Aorta (tissue), 5 donors: ENCODE measurements at places on chromosomes 11 and 22. TPM values are rescaled to one million over a fixed set of nuclear protein-coding genes. Genes with fewer than 3 reads are reported as not detected.

The EIF3L gene
- total RNA-seq: 356 TPM

GRCh38 chr22:27197052-27197451 is 539.7 kb downstream of the MIAT start:
- no peak for DNase-seq

The MS4A14 gene
- 13.7 TPM for total RNA-seq

GRCh38 chr11:63951779-63952536 is 13.2 kb downstream of the NAA40 start:
- DNase-seq: no peak

DNA sequence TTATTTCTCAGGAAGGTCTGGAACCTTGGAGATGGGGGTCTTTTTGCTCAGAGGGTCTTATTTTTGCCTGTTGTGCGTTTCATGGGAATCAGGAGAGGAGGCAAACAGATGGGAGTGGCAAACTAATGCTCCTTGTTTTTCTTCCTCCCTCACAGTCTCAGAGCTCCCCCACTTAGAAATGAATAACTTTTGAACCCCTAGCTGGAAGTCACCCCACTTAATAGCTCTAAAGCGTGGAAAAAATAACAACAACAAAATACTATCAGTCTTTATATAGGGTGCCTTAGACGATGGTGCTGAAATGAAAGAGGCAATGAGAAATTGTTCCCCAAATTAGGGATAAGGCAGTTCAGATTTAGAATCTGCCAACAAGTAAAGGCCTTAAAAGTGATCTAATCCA is 76.8 kb upstream of the BDNF start:
- DNase-seq: no peak

- peak; percentile 72 for DNase-seq
These were observed 6.0 kb downstream of the SCARF2 start for GRCh38 chr22:20431511-20432192.

The PDE2A gene
- total RNA-seq: 80.8 TPM

The MCHR1 gene
- not detected for total RNA-seq

GRCh38 chr22:45717789-45718188 is 46.2 kb downstream of the ATXN10 start:
- no peak for DNase-seq

- no peak for DNase-seq
These were observed 5.6 kb downstream of the RIC8A start for GRCh38 chr11:213111-213510.

GRCh38 chr11:29734287-29734686 is 282.5 kb downstream of the KCNA4 start:
- no peak for DNase-seq

- peak; percentile 59 for DNase-seq
These were observed 126.7 kb upstream of the B3GAT1 start for GRCh38 chr11:134538742-134539141.

The PNPLA5 gene
- not detected for total RNA-seq

The IFTAP gene
- 13.5 TPM for total RNA-seq

DNA sequence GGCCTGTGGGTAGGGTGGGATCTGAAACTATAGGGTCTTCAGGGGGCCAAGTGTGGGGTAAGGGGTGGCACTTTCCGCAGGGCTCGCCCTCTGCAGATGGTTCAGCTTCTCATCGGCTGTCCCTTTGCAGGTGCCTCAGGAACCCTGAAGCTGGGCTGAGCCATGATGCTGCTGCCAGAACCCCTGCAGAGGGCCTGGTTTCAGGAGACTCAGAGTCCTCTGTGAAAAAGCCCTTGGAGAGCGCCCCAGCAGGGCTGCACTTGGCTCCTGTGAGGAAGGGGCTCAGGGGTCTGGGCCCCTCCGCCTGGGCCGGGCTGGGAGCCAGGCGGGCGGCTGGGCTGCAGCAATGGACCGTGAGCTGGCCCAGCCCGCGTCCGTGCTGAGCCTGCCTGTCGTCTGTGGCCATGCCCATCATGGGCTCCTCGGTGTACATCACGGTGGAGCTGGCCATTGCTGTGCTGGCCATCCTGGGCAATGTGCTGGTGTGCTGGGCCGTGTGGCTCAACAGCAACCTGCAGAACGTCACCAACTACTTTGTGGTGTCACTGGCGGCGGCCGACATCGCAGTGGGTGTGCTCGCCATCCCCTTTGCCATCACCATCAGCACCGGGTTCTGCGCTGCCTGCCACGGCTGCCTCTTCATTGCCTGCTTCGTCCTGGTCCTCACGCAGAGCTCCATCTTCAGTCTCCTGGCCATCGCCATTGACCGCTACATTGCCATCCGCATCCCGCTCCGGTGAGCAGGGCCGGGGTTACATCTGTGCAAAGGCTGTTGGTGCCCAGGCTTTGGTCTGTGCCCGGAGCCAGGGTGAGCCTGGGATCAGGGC is 5.8 kb downstream of the ADORA2A start:
- peak; percentile 70 for DNase-seq

DNA sequence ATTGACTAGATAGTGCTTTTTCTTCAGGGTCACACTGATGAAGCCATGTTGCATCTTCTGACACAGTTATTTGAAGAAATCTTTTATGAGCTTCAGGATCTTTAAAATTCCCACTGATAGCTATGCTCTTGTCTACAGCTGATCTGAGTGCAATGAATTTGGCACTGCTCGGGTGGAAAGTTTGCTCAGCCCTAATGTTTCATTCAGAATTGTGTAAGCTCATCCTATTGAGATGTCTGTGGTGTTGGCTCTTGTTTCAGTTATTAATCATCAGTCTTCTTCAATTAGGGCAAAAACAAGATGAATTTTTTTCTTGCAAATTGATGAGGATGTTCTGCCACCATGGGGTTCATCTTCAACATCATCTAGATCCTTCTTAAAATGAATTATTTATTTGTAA is 1387.0 kb upstream of the RAG2 start:
- DNase-seq: no peak

GRCh38 chr22:22213231-22213630 is 31.4 kb upstream of the VPREB1 start:
- no peak for DNase-seq

The SEC14L2 gene
- 14.7 TPM for total RNA-seq

GRCh38 chr11:67463680-67464410 is 5.2 kb downstream of the TMEM134 start:
- DNase-seq: peak; percentile 91

DNA sequence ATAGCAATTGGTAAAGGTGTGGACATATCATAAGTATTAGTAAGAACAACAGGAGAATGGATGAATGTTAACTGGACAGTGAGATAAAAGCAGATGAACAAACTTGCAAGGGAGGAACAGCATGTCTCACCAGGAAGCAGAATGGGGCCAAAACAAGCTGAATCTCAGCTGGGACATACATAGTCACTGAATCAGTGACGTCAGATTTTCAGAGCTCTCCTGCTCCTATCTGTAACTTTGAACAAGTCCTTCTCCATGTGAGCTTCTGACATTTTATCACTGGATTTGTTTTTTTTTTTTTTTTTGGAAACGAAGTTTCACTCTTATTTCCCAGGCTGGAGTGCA is 118.7 kb downstream of the BBOX1 start:
- DNase-seq: no peak

The SAA1 gene
- 161 TPM for total RNA-seq

- DNase-seq: no peak
These were observed 333.3 kb downstream of the TTC28 start for GRCh38 chr22:28346308-28346707.

GRCh38 chr22:45265535-45265934 is 19.2 kb upstream of the UPK3A start:
- no peak for DNase-seq

The RRP7A gene
- total RNA-seq: 38.9 TPM

DNA sequence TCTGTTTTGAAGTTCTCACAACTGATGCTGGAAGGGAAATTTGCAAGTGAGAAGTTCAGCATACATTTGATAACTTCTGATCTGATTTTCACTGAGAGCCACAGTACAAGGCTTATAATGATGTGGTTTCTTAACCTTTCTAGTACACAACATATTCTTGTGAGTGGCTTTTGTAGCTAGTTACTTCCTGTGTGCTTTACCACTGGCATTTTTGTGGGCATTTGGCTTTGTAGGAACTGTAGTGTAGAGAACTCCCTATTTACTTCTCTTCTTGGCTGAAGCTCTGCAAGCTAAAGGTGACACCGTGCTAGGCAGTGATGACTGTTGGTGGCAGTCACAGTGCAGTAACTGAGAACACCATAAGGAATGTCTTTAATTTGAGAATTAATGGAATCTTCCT is 14.9 kb downstream of the USP47 start:
- no peak for DNase-seq

The SEC14L6 gene
- 0.13 TPM for total RNA-seq

The HEPHL1 gene
- not detected for total RNA-seq

- DNase-seq: no peak
These were observed 144.1 kb downstream of the CSNK2A3 start for GRCh38 chr11:11208994-11209393.

GRCh38 chr11:102293873-102294601 is 23.2 kb upstream of the BIRC3 start:
- DNase-seq: no peak

GRCh38 chr22:40728731-40729189 is 49.5 kb downstream of the MCHR1 start:
- DNase-seq: no peak

The DDT gene
- total RNA-seq: 51.6 TPM

The TESMIN gene
- total RNA-seq: 1.5 TPM

DNA sequence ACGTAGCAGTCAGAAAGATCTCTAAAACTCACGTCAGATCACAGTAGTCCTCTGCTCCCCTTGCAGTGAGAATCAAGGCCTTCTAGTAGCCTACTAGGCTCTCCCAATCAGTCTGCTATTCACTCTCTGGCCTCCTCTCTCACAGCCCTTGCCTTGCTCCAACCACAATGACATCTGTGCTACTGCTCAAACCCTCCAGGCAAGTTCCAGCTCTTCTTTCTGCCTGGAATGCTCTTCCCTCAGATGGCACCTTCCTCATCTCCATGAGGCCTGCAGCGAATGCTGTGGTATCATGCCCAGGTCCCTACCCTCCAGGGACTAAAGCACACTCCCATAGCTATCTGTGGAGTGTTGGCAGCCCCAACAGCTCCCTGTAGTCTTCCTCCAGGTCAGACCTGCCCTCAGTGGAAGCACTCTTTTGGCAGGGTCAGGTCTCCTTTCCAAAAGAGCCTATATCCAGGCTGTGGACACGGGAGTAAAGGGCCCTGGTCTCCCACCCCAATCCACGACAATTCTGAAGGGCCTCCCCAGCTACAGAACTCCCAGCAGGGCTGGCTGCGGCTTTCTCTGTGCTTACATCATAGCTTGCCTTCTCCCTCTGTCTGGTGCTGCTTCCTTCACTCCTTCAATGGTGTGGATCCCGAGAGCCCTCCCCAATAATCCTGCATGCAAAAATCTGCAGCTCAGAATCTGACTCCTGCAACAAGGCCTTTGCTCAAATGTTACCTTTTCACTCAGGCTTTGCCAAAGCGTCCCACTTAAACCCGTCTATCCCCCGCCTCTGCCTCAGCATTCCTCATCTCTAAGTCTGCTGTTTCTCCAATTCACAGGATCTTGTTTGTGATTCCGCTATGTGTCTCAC is 8.9 kb downstream of the HIRA start:
- DNase-seq: no peak

- DNase-seq: no peak
These were observed 79.3 kb downstream of the SGSM3 start for GRCh38 chr22:40449676-40450035.

- no peak for DNase-seq
These were observed 2.2 kb downstream of the HTR3A start for GRCh38 chr11:113977071-113977490.

GRCh38 chr11:117986981-117987574 is 884 bp downstream of the IL10RA start:
- no peak for DNase-seq

The ABTB2 gene
- total RNA-seq: 10.5 TPM

DNA sequence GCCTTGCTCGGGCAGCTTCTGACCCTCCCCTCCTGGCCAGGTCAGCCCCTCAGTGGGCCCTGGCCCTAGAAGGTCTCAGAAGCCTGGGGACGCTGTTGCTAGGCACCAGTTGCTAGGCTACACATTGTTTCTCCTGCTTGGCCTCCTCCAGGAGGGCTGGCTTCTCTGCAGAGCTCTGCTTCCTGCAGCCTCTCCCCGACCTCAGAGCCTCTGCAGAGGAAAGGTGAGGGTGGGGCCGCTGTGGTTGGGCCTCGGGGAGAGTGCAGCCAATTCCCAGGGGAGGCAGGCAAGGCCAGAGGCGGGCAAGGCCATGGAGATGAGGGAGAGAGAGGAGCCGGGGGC is 27.6 kb upstream of the LRRC10B start:
- no peak for DNase-seq

The SAA4 gene
- total RNA-seq: 0.84 TPM

The RIMBP3B gene
- total RNA-seq: 0.66 TPM

GRCh38 chr22:47043835-47044721 is 281.6 kb downstream of the TBC1D22A start:
- peak; percentile 45 for DNase-seq

DNA sequence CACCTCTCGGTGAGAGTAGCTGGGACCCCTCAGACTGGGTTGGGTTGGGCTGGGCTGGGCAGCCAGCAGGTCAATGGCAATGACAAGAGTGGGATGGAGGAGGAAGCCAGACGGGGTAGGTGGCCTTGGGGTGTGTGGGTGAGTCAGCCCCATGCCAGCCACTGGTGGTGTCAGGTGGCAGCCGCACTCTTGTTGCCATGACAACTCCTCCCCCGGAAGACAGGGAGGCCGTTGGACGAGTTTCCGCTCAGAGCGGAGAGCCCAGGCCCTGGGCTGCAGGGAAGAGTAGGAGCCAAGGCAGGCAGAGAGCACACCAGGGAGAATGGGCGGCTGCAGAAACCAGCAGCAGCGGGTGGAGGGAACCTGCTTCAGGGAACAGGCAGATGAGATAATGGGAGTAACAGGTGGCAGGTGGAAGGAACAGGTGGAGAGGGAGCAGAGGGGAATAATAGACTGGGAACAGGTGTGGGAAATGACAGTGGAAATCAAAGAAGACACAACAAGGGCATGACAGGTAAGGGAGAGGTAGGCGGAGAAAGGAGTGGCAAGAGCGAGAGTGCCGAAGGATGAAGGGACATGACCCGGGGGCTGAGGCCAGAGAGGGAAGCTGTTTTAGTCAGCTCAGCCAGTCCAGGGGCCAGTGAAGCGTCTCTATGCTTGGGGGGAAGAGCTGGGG is 8.7 kb downstream of the SPTBN2 start:
- DNase-seq: no peak

DNA sequence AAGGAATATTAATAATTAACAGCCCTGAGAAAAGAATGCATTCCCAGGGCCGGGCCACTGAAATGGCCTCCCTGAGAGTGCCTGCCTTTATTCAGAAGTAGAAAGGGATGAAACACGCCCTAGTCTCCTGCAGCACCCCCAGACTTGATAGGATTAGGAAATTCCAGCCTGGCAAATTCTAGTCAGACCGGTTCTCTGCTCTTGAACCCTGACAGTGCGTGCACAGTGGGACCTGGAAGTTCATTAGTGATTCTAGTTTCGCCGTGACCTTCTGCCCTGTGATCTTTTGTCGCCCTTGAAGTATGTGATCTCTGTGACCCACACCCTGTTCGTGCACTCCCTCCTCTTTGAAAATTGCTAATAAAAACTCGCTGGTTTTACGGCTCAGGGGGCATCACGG is 2.1 kb upstream of the GSTP1 start:
- no peak for DNase-seq

GRCh38 chr22:32815943-32816342 is 14.4 kb downstream of the TIMP3 start:
- DNase-seq: no peak

GRCh38 chr11:64563966-64564365 is 27.1 kb upstream of the SLC22A12 start:
- DNase-seq: peak; percentile 70

The SLC6A5 gene
- total RNA-seq: not detected
